C1 segment of cervical spinal cord (tissue), 14 donors: ENCODE measurements at places on chromosomes 1 and 21.

DNA sequence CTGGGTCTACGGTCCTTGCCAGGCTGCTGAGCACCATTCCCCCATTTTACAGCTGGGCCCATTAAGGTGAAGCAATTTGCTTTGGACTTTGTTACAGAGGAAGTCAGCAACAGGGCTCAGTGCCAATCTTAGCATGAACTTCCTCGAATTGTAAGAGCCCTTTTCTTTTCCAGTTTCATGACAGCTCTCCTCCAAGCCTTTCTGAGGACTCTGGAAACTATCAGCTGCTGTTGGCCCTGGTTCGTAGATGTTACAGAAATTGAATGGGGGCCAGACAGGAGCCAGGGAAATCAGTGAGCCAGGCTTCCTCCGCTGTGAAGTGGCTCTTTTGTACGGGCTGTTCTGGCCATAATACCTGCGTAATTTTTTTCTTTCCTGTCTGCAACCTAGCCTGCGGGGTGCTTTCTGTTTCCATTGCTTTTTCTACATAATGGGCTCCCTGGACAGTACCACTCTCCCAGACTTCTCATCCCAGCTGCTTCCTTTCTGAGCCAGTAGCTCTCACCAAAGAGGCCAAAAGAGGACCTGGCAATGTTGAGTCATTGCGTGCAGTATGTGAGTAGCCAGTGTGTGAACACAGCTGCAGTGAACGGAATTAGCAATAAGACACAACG, 386.3 kb downstream of the DISC1 start:
- DNase-seq, result no peak

DNA sequence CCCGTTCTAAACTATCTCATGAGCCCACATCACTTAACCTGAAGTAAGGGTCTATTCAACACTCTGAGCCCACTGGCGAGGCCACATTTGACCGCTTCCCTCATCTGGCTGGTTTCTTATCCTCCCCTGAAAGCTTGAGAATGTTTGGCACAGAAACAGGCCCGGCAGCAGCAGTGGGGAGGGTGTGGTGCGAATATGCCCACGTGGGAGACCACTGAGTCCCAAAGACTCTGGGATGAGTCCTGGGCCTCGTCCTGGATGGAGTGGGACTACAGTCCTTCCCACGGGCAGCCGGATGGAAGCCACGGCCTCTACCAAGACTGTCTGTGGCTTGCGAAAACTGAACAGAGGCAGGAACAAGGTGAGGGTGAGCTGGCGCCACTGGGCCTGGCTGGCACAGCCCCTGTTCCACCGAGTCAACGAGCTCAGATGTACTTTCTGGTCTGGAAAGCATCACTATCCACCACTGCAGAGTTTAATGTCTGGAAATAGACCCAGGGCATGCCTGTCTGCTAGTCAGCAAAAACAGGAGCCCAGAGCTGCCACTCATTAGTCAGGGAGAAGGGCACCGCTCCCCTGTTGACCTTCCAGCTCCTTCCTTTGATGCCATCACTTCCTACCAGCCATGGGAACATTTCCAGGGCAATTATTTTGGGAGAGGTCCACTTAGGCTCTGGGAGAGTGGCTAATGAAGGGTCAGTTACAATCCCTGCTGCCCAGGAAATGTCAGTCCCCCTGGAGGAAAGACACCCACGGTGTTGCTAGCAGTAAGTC, 386.6 kb downstream of the MATN1 start:
- no peak for DNase-seq

DNA sequence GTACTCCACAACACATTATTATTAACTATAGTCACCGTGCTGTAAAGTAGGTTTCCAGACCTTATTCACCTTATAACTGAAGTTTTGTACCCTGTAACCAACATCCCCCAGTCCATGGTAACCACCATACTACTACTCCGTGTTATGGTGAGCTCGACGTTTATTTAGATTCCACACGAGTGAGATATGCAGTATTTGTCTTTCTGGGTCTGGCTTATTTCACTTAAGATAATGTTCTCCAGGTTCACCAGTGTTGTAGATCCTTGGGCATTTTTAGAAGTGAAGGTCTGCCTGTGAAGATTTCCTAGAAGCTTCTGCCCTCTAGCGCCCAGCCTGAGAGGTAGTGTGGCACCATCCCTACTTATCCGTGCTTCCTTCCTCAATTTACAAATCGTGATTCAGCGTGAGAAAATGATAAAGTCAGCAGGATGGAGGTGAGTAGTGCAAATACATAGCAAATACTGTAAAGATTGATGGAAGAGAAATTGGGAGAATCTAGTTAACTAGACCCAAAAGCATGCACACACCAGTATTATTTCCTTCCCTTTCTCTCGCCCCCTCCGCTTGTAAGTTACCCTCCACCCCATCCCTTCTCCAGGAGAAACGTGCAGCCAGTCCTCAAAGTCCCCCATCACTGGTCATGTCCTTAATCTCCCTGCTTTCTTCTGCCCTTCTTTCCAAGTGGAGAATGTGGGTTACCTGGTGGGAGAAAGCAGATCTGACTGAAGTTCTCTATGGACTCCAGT, 36.0 kb upstream of the DISC1 start:
- peak; percentile 8 for DNase-seq

- DNase-seq, result no peak
Measured at GRCh38 chr21:33249331-33250002, 16.7 kb upstream of the IL10RB start.

- no peak for DNase-seq
Measured at GRCh38 chr21:44442266-44443125, 12.8 kb upstream of the LRRC3 start.

GRCh38 chr1:216766633-216767327, 43.6 kb upstream of the ESRRG start:
- DNase-seq, result no peak

DNA sequence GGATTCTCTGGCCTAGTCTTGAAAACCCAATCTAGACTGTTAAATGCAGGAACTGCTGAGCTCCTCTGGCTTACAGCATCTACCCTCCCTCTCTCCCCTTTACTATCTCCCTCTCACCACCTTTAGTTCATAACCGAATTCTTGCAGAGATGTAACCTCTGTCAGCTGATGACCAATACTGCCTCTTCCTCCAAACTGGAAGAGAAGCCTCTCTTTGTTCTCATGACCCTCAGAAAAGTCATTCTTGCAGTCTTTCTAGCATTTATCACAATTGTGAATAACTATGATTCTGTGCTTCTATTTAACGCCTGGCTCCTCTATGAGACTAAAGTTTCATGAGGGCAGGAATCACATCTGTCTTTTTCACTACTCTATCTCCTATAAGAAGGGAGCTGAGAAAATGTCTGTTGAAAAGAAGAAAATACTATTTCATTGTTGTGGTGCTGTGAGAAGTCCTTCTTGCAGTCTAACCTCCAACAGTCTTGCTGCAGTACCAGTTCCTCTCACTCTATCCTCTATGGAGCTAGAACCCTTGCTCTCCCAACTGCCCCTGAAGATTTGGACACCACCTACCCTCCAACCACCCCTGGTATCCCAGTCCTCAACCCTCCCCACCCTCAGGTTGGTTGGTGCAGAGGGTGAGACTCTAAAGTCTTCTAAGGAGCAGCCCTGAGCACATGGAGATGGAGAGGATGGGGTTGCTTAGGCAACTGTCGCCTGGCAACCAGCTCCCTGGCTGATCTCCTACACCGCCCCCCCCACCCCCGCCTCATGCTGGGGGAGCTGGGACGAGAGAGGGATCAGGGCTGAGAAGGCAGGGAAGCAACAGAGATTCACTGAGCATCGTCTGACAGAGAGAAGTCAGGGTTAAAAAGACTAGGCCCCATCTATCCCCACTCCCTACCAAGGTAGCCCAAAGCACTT, 13.9 kb downstream of the MEF2D start:
- peak; percentile 18 for DNase-seq

DNA sequence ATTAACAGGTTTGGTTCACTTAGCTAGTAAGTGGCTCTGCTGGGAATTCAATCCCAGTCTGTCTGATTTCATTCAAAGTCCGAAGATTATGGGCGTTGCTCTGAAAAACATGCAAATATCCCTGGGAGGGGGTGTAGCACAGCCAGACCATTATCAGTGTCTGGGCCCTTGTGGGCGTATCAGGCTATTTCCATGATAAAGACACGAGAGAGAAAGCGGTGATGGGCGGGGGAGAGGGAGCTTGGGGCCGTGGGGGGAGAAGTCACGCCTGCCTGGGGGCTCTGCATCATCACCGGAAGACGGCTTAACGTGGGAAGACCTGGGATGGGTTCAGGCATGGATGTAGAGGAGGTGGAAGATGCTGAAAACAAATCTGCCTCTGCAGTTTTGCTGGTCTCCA, 25.8 kb downstream of the IL6R start:
- DNase-seq, result no peak

DNA sequence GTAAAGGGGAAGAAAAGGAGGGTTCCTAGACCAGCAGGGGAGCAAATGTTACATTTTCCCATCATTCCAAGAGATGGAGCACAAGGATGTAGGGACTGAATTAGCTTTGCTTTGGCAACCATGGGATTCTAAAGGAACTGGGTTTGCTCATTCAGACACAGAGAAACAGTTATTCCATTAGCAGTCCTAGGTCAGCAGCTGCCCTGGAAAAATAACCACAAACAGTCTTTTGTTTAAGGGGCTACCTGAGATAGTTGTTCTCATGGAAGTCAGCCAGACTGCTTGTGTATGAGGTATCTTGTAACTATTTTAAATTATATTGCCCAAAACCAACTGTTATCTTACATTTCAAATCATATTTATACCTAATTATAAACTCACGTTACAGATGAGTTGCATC, 58.4 kb upstream of the VCAM1 start:
- no peak for DNase-seq

DNA sequence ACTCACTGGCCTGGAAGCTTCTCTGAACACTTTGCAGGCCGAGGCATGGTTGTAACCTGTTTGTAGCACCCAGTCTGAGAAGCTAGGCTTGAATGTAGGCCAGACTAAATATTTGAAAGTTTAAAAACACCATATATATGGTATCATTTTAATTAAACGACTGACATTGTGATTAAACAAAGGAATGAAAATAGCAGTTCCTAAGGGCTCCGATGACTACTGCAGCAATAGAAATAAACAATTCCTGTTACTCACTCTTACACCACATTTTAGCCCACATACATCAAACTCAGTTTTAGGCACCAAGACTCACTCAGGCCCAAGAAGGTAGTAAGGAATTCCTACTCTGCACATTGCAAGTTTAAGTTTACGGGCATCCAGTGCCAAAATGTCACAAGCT, 281.2 kb downstream of the AKT3 start:
- DNase-seq, result no peak

GRCh38 chr1:4786055-4786454, 131.6 kb downstream of the AJAP1 start:
- DNase-seq, result no peak

GRCh38 chr1:30191154-30191702, 532.2 kb downstream of the MATN1 start:
- DNase-seq, result no peak

- DNase-seq, result no peak
Measured at GRCh38 chr1:154265586-154265985, 6.8 kb upstream of the HAX1 start.

GRCh38 chr1:165129568-165130164, 226.8 kb downstream of the LMX1A start:
- peak; percentile 7 for DNase-seq
